ENCODE measurements at places on chromosomes 5 and 9.
A peak's percentile ranks its signal among the peaks of the same experiment; 100 is the strongest.

DNA sequence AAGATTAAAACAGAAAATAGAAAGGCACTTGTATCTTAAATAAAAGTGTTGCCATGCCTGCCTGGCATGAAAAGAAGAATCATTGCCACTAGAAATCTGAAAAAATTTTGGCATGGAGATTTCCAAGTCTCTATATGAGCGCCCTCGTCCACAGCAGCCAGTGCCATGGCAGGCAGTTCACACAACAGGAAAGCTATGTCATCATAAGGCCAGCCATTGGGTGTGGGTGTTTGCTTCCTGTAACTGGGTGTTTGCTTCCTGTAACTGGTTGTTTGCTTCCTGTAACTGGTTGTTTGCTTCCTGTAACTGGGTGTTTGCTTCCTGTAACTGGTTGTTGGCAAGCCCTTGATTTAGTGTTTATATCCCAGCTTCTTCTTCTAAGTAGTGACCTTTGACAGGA, 446.7 kb downstream of the IRX1 start:
- no peak for DNase-seq

DNA sequence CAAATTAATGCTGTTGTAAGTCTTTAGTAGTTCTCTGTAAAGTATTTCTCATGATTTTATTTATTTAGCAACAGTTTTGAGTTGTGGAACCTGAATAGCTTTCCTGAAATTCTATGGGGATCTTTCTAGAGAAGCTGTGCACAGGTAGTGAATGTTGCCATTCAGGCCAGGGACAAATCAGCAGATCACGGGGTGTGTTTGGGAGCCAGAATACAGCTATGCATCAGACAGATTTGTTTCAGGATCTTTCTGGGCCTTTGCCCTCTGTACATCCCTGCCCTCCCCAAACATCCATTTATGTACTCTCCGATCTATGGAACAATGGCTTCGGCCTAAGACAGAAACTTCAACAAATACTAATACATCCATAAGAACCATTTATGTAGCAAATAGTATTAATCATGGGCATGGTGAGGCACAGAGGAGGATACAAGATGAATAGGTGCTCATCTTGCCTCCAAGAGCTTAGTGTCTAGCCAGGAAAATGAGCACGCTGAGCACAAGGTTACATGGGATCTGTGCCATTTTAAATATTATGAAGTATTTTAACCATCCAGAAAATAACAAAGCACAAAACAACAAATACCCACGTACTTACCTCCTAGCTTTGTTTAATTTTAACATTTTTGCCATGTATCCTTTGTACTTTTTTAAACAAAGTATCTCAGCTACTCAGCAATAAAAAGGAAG, 13.1 kb downstream of the ARHGEF37 start:
- DNase-seq, result no peak

DNA sequence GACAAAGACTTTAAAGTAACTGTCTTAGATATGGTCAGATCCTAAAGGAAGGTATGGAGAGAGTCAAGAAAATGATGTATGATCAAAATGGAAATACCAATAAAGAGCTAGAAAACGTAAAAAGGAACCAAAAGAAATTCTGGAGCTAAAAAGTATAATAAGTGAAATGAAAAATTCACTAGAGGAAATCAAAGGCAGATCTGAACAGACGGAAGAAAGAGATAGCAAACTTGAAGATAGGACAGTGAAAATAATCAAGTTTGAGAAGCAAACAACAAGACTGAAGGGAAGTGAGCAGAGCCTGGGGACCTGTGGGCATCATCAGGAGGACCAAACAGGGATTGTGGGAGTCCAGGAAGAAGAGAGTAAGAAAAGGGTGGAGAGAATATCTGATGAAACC, 115.4 kb downstream of the EHMT1 start:
- no peak for DNase-seq

DNA sequence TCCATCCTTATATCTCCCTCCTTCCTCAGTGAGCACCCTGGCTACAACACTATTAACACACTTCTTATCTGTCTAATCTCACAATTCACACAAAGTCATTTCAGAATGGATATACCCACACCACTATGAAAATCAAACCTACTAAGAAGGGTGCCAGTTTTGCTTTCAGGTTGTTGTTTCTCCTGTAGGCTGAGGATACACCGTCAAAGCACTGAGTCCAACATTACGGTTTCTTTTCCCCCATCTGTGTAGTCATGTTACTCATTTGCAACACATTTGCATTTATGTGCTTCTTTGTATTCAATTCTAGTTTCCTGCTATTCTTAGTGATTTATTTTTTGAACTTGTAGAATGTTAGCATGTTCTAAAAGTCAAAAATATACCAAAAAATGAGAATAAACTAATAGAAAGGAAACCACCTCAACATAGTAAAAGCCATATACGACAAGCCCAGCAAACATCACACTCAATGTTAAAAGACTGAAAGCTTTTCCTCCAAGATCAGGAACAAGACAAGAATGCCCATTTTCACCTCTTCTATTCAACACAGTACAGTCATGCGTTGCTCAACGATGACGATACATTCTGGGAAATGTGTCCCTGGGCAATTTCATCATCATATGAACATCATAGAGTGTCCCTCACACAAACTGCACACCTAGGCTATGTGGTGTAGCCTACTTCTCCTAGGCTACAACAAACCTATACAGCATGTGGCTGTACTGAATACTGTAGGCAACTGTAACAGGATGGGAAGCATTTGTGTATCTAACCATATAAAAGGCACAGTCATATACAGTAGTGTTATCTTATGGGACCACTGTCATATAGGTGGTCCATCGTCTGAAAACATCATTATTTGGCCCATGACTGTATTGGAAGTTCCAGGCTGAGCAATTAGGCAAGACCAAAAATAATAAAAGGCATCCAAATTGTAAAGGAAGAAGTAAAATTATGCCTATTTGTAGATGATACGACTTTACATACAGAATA, 6.3 kb downstream of the ROR2 start:
- DNase-seq, result no peak

- no peak for DNase-seq
These were observed 8.8 kb downstream of the PLGRKT start for GRCh38 chr9:5428794-5429528.

DNA sequence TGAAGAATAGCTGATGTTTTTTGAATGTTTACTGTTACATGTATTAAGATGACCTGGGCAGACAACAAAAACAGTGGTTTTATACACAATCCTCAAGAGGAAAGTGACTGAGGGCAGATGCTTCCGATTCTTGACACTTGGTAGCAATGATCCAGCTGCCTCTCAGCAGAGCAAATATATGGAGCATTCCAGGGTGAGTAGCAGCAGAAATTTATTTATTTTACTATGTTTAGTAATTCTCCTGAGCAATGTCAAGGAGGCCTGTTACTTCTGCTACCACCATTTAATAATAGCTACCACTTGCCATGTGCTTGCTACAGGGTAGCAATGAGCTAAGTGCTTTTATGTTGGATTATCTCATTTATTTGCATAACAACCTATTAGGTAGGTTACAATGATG, 69.1 kb upstream of the NR3C1 start:
- no peak for DNase-seq

DNA sequence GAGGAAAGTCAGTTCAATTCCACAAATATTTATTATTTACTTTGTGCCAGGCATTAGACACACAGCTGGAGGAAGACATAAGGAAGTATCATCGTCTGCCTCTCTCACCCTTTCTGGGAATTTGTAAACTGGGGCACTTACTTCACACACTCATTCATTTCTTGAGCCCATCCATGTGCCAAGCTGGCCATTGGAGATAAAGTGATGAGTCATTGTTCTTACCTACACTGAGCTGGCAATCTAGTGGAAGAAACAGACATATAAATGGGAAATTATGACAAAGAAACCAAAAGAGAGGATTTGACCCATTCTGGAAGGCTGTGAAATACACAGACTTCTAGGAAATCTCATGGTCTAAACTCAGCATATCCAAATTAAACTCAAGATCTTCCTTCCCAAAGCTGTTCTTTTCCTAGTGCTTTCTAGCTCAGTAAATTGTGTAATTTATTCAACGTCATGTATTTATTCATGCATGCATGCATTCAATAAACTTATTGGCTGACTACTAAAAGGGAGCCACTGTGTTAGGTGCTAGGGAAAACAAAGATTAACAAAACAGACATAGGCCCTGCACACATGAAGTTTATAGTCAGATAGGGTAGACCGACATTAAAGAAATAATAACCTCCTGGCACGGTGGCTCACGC, 65.3 kb downstream of the SH3RF2 start:
- DNase-seq, result no peak

DNA sequence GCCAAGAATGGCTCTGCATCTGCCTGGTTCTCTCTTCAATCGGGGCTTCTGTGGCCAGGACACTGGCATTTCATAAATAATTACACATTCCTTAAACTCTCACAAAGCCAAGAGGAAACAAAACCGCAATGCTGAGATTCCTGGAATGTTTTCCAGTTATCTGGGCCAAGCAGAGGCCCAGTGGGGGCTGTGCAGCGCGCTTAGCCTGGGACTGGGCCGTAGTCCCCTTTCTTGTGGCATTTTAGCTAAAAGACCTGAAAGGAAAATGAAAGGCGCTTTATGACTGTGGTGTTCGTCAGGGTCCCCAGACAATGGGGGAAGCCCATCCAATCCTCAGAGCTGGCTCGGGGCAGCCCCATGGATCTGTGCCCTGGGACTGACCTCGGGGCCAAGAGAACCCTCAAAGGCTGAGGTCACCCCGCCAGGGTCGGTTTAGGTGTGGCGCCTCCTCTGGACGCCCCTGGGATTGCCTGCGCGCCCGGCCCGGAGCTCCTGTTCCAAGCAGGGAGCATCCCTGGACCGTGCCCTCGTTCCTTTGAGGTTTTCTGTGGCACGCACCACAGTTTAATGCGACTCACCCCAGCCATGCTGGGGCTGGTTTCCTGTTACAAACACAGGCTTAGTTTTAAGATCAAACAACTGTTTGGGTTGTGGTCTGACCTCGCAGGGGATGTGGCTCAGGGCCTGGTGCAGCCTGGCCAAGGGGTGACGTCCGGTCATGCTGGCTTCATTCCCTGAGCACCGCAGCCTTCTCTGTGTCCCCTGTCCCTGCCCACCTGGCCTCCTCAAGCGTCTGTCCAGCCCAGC, 51.5 kb upstream of the NKD2 start:
- DNase-seq, result peak; percentile 57
